ENCODE measurements at places on chromosomes 16 and 17.

GRCh38 chr17:73166731-73167581 lies 2.1 kb downstream of the SSTR2 start:
- DNase-seq, result no peak

DNA sequence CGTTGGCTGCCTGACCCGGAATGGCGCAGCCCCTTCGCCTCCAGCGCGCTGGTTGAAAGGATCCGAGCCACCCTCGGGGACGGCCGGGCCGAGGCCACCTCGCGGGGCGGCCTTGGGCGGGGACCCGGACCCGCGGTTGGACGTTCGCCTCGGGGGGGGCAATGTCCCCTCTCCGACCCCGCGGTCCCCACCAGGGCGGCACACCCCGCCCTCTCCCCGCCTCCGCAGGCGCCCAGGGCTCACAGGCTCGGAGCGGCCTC lies 1.0 kb upstream of the SOX8 start:
- no peak for DNase-seq

- peak; percentile 7 for DNase-seq
Measured at GRCh38 chr16:66205287-66206231, 160.9 kb upstream of the CDH5 start.

DNA sequence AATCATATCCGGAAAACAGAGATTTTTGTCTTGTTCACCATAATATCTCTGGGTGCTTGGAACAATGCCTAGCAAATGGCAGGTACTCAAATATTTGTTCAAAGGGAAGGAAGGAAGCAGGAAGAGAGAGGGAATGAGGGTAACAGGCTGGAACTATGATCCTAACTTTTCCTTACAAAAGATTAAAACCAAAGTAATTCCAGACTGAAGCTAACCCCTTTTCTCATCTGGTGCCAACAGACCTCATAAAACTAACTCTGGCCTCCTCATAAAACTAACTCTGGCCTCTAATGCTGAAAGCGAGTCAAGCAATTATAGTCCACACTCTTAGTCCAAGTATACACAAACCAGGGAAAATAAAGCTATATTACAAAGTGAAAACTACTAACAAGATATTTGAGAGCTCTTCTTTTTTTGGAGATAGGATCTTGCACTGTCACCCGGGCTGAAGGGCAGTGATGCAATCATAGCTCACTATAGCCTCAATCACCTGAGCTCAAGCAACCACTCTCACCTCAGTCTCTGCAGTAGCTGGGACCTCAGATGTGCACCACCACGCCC lies 84.6 kb downstream of the KANSL1 start:
- peak; percentile 51 for DNase-seq

DNA sequence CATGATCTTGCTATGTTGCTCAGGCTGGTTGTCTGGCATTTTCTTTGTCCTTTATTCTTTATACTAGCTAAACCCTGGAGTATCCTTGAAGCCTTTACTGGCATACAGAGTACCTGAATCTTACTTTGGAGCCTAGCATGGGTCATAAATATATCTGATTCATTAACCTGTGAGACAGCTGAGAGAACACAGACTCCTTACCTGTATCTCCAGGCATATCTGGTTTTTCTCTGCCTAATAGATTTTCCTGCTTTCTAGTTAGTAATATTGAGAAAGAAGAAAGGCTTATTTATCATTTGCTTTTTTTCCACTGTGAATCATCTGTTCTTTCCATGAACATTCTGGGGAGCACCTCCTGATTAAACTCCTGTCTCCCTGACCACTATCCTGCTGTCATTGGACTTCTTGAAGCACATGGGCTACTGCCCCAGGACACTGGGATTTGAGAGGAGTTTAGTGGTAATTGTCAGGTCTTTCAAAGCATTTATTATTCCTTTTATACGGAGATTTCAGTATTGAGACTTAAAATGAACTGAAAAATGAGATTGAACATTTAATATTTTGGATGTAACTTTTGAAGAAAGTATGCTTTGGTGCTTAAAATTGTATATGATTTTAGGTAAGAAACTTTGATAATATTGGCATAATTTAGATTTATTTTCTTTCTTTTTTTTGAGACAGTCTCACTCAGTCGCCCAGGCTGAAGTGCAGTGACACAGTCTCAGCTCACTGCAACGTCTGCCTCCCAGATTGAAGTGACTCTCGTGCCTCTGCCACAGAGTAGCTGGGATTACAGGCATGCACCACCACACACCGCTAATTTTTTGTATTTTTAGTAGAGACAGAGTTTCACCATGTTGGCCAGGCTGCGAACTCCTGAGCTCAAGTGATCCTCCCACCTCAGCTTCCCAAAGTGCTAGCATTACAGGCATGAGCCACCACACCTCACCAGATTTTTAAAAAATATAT lies 8.6 kb downstream of the PDP2 start:
- no peak for DNase-seq

DNA sequence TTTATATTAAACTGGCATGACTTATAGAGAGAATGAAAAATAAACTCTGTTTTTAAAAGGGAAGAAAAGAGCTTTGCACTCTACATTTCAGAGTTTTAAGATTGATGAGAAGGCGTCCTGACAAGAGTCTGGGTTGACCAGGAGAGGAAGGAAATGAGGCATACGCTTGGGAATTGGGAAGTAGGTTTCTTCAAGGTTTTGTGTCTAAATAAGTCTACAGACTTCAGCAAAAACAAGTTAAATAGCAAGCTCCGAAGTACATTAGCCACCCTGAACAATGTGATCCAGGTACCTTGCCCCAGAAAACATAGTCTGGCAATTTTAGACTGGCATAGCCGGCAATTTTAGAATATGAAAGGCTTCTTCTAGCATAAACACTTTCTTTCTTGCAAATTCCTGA lies 28.5 kb upstream of the CCDC182 start:
- no peak for DNase-seq

- DNase-seq, result no peak
Measured at GRCh38 chr17:76551685-76552084, 11.8 kb downstream of the PRCD start.

GRCh38 chr16:63938661-63939060 lies 1183.2 kb downstream of the CDH11 start:
- peak; percentile 1 for DNase-seq

DNA sequence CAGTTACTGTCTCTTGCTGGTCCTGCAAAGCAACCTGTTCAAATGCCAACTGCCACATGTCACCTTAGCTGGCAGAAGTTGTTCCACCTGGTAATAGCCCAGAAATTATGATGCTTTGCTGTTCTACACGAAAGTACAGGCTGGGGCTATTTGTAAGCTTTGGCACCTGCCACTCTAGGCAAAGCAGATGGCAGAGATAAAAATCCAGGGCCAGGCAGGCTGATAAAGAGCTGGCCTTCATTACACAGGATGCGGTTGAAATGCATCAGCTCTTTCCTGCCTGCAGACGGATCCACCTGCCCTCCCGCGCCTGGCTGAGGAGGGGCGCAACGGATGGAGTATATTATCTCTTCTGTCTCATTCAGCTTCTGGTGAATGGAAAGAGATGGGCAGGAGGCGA lies 29.3 kb upstream of the KDM8 start:
- DNase-seq, result no peak

Measured in EH (cell line).